SHP77 treated with DMSO at 0.1 percent for 48 hours (cell line): ENCODE measurements at places on chromosomes 16 and 17.
A peak's percentile ranks its signal among the peaks of the same experiment; 100 is the strongest.

DNA sequence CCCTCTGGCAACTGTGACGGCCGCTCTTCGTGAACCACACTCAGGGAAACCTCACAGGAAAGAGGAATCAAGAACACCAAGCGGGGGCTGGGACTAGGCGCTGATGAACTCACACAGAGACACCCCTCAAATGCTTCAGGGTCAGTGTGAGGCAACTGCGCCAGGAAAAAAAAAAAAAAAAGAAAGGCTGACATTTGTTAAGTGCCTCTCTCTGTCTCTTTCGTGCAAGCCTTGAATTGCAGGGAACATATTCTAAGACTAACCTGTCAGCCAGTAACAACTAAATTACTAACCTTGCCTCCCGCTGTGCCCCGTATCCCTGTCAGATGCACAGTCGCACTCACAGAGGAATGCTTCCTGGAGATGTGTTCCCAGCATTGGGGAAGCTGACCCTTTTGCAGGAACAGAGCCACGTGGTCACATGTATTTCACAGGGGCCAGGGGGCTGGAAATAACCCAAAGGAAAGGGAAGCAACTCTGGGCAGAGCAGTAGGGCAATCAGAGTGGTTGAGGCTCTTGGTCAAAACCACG lies 247.8 kb downstream of the XYLT1 start:
- DNase-seq: no peak

DNA sequence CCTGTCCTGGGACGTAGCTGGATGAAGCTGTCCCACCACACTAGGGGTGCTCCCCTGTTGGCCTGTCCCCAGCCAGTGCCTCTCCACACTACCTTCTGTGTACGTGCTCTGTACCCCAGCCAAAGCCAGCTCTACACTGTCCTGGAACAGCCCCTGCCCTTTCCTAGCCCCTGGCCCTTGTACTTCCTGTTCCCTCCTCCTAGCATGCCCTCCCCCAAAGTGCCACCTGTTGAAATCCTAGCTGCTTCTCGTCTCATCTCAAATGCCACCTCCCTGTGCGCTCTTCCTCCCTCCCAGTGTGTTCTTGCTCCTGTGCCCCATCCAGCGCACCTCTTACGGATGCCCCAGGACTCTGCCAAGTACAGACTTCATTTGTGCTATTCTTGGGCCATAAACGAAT lies 33.5 kb downstream of the IRX3 start:
- no peak for DNase-seq

DNA sequence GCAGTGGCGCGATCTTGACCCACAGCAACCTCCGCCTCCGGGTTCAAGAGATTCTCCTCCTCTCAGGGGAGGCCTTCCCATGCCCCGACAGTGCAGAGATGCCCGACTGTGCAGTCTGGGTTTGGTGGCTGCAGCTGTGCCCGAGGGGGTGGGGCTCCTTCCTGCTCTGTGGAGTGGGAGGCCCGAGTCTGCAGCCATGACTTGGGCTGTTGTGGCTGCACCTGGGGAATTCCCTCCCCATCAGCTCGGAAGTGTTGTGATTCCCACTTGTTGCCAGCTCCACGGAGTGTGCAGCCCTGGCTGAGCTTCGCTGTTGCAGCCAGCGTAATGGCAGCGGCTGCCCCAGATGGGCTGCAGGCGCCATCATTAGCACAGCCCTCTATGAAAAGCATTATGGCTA lies 66.4 kb upstream of the SMIM36 start:
- no peak for DNase-seq

DNA sequence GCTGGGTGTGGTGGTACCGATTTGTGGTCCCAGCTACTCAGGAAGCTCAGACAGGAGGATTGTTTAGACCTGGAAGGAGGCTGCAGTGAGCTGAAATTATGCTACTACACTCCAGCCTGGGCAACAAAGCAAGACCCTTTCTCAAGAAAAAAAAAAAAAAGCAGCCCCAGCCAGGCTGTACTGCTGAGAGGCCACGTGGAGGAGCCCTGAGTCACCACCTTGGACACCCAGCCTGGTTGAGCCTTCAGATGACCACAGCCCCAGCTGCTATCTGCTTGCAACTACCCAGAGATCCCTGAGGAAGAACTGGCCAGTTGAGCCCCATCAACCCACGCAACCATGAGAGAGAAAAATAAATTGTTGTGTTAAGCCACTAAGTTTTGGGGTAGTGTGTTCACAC lies 23.6 kb upstream of the GPRC5C start:
- DNase-seq: peak; percentile 62
